ENCODE measurements at places on chromosomes 16 and 17. TPM values are rescaled to one million over a fixed set of nuclear protein-coding genes. Genes with fewer than 3 reads are reported as not detected.

The KRT12 gene
- total RNA-seq: not detected

The PRSS33 gene
- total RNA-seq: not detected

The CANT1 gene
- total RNA-seq: 74.1 TPM

The ABCA8 gene
- total RNA-seq: 0.59 TPM

The EMC8 gene
- 74.0 TPM for total RNA-seq

The WNT3 gene
- 4.2 TPM for total RNA-seq

The CCR7 gene
- total RNA-seq: 0.94 TPM

The PRCD gene
- not detected for total RNA-seq

The ARHGDIG gene
- 3.2 TPM for total RNA-seq

The HNF1B gene
- total RNA-seq: 25.3 TPM

The DHRS7C gene
- not detected for total RNA-seq

The SULT1A4 gene
- total RNA-seq: 33.0 TPM

The PHOSPHO1 gene
- 0.79 TPM for total RNA-seq

The HOXB5 gene
- 2.2 TPM for total RNA-seq

The ADAM11 gene
- 1.2 TPM for total RNA-seq

The KRTAP3-1 gene
- total RNA-seq: not detected

The MON1B gene
- total RNA-seq: 27.5 TPM

The SHBG gene
- 0.29 TPM for total RNA-seq

The USP31 gene
- total RNA-seq: 12.3 TPM

The WNT9B gene
- not detected for total RNA-seq

The ACSM2A gene
- not detected for total RNA-seq

The CMTM2 gene
- not detected for total RNA-seq

The EME1 gene
- 14.8 TPM for total RNA-seq

The VWA3A gene
- total RNA-seq: not detected

The KRTAP2-2 gene
- not detected for total RNA-seq

The CCL8 gene
- not detected for total RNA-seq

The CD19 gene
- total RNA-seq: not detected

The HAS3 gene
- total RNA-seq: 46.3 TPM

The HS3ST2 gene
- not detected for total RNA-seq

The GDPD3 gene
- total RNA-seq: 2.1 TPM

The PDE6G gene
- total RNA-seq: 1.6 TPM

The THUMPD1 gene
- 21.9 TPM for total RNA-seq

The CIITA gene
- total RNA-seq: 0.05 TPM

The DPEP3 gene
- total RNA-seq: not detected

Data from A549 treated with GW870086 at 1 μM for 4 hours (cell line).